Stimulated activated CD4-positive, alpha-beta T cell treated with anti-CD3 and anti-CD28 coated beads, Interleukin-4, amount 100 ng/mL, for 48 hours (primary cell): ENCODE measurements at places on chromosomes 7 and 10.
A peak's percentile ranks its signal among the peaks of the same experiment; 100 is the strongest.

GRCh38 chr10:124688889-124689670, 55.1 kb downstream of the FAM53B start:
- DNase-seq, result peak; percentile 68

- DNase-seq, result no peak
Observed at GRCh38 chr10:24681572-24682088, 42.1 kb downstream of the ARHGAP21 start.

- DNase-seq, result no peak
Observed at GRCh38 chr7:91949221-91950009, 8.8 kb downstream of the AKAP9 start.

DNA sequence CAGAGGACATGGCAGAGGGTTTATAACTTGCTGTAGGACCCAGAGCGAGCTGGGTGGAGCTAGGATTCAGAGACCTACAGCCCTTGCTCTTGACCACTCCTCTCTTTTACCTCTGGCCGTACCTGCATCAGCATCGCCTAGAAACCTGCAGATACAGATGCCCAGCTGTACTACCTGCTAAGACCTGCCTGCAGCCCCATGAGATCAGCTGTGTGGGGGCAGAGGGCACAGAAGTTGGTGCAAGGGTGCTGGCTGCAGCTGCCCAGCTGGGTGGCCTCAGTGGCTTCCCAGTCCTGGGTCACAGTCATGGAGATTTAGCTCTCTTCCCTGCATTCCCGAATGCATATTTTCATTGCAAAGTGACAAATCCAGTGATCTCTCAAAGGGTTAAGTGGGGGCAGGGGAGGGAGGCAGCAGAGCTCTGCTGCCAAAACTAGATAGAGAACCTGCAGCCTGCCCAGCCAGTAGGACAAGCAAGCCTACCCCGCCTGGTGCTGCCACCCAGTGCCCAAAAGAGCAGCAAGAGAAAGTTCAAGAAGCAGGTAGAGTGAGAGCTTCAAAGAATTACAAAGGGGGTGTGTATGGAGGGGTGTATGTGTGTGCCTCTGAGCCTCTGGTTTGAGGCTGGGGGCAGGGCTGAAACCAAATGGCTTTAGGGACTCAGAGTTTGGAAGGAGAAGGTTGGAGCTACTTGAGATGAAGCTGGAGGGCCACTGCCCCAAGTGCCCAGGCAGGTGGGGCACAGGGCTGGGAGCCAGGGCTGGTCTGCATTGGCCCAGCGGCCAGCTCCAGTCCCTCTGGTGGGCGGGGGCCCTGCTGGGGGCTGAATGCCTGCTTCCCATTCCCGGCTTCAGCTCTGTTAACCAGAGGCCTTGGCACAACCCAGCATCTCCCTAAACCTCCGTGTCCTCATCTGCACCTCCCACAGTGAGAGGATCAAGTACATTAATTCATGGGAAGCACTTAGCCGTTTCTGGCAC, 6.9 kb downstream of the FAM241B start:
- DNase-seq, result no peak

- no peak for DNase-seq
Observed at GRCh38 chr7:73981933-73982332, 46.0 kb upstream of the ELN start.

DNA sequence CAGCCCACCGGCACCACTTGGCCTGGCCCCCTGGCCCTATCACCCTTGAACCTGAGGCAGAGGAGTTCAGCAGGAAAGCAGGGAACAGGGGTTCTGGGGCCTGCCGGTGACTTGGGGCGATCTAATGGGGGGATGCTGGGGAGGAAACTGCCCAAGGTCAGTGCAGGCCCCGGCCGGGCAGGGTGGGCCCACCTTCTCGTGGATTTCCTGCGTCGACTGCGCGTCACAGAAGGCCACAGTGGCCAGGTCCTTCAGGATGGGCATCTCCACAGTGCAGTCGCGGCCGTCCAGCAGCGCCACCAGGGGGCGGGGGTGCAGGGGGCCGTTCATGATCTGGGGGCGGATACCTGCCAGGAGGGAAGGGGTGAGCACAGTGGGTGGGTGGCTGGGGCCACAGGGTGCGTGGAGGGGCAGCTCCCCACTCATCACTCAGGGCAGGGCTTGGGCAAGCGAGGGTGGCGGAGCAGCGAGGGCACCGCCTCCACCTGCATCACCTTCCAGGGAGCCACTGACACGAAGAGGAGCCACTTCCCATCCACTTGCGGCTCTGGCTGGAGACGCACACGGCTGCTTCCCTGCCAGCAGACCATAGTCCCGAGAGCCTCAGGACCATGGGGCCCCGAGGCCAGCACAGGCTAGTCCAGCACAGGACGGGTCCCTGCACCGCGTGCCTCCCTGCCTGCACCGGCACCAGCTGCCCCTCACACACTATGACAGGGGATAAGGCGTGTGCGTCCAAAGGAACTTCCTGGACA, 61.4 kb downstream of the ZRANB1 start:
- DNase-seq, result no peak

DNA sequence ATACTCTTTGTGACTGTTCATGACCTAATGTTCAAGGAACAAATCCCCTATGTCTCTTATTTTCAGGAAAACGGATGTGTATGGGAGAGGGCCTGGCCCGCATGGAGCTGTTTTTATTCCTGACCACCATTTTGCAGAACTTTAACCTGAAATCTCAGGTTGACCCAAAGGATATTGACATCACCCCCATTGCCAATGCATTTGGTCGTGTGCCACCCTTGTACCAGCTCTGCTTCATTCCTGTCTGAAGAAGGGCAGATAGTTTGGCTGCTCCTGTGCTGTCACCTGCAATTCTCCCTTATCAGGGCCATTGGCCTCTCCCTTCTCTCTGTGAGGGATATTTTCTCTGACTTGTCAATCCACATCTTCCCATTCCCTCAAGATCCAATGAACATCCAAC, 27.3 kb upstream of the CYP2C19 start:
- no peak for DNase-seq

- no peak for DNase-seq
Observed at GRCh38 chr7:111835066-111835465, 272.8 kb upstream of the IMMP2L start.

DNA sequence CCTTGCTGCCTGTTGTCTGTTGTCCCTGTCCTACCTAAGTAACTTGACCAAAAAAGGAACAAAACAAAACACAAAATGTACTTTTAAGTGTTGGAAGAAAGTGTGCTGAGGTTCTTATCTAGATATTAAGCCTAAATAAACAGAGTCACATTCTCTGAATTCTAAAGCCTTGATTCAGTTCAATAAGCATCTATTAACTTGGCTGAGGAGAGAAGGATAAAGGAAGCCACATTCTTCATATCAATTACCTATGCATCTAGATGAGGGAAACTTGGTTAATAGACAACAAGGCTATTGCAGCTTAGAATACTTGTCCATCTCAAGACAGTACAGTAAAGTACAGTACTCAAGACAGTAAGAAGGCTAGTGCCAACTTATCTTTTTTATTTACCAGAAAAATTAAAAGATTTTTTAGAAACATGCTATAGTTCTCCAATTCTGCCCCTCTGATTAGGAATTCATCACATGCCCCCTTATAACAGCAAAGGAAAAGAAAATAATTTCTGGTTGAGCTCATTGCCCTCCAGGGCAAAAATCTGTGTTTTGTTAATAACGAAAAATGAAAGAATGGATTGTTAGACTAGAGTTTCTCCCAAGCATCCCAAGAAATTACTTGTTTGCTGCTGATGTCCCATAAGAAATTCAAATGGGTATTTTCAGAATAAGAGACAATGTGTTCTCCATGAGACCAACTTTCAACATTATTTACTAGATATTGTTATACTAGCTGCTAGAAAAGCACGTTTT, 546.5 kb upstream of the SEMA3D start:
- no peak for DNase-seq

DNA sequence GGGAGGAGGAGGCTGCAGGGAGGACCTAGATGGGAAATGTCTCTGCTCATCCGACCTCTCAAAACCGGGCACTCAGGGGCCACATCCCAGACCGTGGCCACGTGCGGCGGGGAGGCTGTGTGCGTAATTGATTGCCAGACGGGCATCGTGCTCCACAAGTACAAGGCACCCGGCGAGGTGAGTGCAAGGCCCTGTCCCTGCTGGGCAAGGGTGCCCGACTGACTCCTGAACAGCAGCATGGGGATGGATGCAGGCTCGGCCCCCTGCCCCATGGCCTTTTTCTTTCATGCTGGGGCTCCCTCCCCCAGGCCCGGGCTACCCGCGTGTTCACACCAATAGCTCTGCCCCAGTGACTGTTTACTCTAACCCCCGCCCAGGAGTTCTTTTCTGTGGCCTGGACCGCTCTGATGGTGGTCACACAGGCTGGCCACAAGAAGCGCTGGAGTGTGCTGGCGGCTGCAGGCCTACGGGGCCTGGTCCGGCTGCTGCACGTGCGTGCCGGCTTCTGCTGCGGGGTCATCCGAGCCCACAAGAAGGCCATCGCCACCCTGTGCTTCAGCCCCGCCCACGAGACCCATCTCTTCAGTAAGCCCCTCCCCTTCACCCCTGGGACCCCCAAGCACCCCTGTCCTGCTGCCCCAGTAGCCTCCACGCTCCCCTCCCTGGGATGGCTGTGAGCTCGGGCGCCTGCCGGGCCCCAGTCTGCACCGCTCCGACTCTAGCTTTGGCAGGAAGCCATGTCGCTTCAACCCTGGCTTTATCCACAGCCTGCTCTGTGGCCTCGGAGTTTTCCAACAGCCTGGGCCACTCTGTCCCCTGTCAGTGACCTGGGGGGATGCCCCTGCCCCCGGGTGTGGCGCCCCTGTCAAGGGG, 3.9 kb downstream of the LRWD1 start:
- DNase-seq, result no peak
